ENCODE measurements at places on chromosomes 2 and 18.

- no peak for DNase-seq
These were observed 99.3 kb upstream of the GPR45 start for GRCh38 chr2:105142239-105142638.

- no peak for DNase-seq
These were observed 62.6 kb downstream of the EMX1 start for GRCh38 chr2:72979896-72980295.

- DNase-seq, result no peak
These were observed 12.8 kb downstream of the ANKRD62 start for GRCh38 chr18:12106471-12106870.

GRCh38 chr18:73768043-73768442 lies 379.6 kb downstream of the FBXO15 start:
- DNase-seq, result peak; percentile 45

DNA sequence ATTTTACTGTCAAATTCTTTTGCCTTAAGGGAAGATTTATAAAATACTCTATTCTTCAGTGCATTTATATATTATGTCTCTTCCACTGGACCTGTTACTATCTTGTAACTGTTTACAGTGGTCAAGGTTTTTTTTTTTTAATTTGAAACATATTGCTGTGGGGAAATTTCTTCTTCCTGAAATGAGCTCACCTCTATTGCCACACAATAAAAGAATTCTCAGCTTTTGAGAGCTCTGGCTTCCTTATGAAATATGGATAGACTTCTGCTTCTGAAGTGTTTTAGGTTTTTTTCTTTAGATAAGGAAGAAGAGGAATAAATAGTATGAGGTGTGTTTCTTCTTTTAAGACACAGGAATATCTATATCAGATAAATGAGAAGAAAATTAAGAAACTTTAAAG lies 7.7 kb downstream of the VRK2 start:
- no peak for DNase-seq

DNA sequence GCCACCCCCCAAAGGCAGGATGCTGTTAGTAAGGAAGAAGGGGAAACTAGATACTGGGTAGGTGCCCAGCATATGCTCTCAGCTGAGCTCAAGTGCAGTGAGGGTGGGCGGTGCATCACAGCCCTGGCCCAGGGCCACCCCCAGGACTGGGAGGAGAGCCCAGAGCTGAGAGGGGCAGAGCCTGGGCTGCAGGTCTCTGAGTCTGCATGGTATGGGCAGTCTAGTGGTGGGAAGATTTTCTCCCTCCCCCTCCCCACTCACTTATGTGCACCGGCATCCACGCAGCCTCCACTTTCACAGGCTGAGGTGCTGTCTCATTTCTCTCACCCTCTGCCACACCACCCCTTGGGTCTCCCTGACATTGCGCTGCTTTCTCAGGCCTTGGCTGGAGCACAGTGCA lies 48.5 kb upstream of the CAB39 start:
- DNase-seq, result peak; percentile 21

DNA sequence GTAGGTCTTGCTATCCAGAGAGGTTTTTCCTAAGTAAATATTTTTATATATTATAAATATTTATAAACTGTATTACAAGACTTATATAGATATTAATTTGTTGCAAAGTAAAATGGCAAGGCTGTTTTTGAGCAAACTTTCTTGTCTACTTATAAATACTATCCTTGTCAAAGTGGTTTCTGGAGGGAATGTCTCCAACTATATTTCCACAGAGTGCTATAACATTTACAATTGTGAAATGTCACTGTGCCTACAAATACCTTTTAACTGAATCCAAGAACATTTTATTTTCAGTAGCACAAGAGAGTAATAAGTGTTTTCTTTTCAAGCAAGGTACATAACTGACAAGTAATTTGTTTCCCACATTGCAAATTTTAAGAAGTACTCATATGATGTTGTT lies 256.8 kb downstream of the ZNF385B start:
- no peak for DNase-seq

All from NCI-H510A treated with DMSO at 0.1 percent for 48 hours (cell line).